GM12892 (cell line): ENCODE measurements at places on chromosomes 4 and X.

DNA sequence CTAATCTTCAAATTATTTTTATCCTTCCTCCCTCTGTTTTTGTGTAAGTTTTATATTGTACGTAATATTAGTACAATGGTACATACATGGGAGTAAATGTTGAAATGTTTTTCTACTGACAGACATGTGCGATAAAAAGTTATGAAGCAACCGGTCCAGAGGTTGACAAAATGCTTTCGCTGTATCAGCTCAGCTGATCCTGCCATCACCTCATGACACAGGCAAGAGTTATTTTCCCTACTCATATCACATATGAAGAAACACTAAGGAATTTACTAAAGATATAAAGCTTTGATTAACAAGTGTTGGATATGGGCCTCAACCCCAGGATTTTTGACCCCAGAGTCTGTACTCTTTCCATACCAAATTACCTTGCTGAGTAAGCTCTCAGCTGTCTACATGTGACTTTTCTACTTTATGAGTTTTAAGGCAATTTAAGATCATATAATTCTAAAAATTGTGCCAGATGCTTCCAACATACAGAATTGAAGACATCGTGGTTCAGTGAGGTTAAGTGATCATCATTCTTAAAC is 50.0 kb downstream of the CLCN5 start:
- no peak for DNase-seq

DNA sequence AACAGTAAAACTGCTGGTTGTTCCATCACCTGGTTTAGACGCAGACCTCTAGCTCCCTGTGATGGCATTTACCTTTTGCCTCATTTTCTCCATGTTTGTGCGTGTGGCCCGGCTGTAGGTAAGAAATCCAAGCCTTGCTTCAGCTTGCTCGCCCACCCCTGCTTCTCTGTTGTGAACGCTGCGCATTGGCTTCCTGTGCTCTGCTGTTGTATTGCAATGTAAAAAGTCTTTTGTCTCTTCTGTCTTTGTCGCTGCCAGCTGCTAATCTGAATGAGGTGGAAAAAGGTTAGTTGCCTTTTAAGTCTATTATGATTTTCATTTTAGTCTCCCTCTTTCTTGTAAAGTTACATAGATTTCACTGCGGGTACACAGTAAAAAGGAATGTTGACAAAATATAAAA is 127.3 kb upstream of the PACRGL start:
- DNase-seq: no peak

GRCh38 chr4:98092833-98093439 is 50.3 kb downstream of the STPG2 start:
- DNase-seq: no peak

DNA sequence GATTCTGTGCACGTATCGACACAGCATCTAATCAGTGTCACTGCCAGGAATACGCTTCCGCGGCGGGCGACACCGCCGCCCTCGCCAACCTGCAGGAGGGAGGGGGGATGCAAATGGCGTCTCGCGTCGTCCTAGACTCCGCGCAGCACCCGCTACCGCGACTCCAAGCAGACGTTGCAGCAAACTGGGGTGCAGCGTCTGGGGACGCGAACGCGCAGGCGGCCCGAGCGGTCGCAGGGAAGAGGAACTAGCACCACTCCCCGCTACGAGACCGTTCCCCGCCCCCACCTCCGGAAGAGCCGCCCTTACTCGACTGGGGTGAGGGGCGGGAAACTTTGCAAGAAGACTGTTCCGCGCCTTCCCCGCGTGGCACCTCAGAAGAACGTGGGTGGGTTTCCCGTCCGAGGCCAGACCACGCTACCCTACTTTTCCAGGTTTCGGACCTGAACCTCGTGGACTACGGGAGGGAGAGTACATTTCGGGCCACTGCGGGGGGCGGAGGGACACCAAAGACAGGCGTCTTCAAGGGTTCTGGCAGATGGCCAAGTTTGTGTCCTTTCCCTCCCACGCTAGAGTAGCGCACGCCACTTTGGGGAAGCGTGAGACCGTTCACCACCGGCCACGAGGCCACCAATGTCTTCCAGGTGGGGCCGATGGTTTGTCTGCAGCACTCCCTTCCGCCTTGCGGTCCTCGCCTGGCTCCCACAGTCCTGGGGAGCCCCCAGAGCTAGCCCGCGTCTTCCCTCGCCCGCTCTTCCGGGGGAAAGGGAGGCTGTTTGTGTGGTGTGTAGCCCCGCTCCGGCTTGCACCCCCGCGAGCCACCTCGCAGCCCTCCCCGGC is 78.0 kb upstream of the BCOR start:
- DNase-seq: no peak

GRCh38 chr4:48967101-48967500 is 19.0 kb upstream of the CWH43 start:
- no peak for DNase-seq
